ENCODE measurements at places on chromosomes 12 and 14. TPM values are rescaled to one million over a fixed set of nuclear protein-coding genes. Genes with fewer than 3 reads are reported as not detected.

KCNK10 gene
- not detected for total RNA-seq

PCED1B gene
- 2.1 TPM for total RNA-seq

STON2 gene
- total RNA-seq: 17.9 TPM

SLC6A12 gene
- total RNA-seq: not detected
